ENCODE measurements at places on chromosomes 1 and 21.

DNA sequence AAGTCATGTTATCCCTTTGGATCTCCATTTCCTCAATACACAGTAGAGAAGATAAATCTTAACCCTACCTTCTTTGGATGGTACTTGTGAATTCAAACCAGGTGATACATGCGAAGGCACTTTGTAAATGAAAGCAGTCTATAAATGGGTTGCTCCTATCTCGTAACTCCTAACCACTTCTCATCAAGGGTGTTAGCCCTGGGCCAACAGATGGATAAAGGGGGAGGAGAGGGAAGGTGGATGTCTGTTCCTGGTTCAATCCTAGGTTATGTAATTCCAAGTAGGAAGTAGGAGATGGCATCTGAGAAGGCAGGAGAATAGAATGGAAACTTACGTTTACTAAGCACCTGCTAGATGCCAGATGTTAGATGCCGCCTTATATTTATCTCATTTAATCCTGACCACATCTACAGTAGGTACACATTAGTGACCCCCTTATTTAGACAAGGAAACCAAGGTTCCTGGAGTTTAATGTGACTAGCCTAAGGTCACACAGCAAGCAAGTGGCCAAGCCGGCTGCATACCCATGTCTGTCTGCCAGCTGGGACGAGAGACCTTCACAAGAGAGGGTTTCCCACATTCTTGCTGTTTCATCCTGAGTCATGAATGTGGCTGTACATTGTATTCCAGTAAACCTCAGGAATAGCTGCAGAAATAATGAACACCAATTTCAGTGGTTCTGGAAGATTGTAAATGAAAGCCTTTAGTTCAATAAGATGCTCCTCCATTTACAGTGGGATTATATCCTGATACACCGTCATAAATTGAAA is 47.7 kb downstream of the ELAVL4 start:
- no peak for DNase-seq

DNA sequence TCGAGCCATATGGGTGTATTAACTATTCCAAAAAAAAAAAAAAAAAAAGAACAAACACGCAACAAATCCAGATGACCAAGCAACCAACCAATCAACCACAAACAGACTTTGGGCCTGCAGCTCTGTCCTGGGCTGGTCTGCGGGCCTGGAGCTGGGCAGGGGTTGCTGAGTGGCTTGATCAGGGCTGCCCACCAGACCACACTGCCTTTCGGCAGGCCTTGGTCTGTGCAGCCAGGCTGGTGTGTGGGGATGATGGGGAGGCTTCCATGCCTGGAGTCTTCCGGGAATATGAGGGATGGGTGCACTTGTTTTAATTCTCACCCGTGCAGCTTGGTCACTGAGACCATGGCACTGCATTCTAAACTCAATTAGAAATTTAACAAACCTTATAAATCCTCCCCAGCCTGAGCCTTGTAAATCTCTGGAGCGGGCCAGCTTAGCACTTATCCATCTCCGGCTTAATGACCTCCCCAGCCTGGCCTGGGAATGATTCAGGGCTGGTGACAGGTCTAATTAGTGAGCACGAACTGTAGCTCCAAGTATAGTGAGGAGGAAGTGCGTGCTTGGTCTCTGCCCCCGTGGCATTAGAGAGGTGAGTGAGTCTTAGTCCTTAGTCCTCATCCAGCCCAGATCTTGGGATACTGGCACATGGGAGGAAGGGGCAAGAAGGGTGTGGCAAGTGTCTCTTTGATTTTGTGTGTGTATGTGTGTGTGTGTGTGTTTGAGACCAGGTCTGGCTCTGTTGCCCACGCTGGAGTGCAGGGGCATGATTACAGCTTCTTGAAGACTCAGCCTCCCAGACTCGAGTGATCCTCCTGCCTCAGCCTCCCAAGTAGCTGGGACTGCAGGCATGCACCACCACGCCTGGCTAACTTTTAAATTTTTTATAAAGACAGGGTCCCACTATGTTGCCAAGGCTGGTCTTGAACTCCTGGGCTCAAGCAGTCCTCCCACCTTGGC is 74.6 kb upstream of the CSF3R start:
- peak; percentile 34 for DNase-seq

DNA sequence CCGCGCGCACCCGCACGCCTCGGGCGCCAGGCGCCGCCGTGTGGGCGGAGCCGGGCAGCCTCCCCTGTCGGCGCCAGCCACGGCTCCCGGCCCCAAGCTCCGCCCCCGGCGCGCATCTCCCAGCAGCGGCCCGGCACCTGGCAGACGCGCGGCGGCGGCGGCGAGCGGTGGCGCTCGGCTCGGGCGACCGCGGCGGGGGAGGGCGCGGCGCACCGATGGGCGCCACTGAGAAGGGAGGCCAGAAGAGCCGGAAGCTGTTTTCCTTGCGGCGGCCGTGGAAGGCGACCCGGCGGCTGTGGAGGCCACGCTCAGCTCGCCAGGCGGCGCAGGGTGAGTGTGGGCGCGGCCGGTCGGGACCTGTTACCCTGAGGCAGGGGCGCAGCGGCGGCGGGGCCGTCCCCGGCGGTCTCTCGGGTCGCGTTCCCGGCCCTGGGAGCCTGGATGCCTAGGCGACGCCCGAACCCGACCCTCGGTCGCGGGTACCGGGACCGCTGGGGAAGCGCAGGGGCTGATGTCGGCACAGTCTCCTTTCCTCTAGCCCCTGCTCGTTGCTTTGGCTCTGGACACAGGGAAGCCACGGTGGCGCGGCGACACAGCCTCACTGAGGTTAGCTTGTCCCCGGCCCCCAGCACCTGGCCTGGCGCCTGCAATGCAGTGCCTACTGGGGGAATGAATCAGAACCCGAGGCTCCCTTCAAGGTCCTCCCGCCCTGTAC is 54.9 kb upstream of the DNAJC6 start:
- DNase-seq = peak; percentile 81

DNA sequence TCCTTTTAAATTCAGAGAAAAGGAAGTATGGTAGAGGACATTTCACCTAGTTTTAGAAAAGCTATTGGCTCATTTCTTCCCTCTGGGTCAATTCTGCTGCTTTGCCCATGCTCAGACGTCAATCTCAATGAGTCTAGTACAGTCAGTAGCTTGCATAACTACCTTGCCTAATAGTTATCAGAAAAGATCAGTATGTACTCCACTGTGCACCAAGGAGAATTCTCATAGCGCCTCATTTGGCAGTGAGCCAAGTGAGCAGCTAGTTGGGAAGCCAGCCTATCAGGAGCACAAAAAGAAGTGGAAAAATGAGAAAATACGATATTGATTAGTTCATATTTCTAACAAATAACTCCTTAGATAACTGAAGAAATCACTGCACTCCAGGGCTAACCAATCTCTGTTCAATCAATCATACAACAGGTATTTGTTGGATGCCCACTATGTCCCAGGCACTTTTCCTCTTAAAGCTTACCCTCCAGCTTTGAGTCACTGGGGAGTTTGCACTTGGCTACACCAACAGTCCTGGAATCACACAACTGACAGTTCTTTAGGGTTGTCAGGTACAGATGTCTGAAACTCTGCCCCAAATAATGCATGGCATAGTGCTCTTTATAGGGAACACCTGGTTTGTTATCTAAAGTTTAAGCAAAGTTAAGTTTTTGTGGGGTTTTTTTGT is 50.2 kb downstream of the PRDX6 start:
- DNase-seq = peak; percentile 50

DNA sequence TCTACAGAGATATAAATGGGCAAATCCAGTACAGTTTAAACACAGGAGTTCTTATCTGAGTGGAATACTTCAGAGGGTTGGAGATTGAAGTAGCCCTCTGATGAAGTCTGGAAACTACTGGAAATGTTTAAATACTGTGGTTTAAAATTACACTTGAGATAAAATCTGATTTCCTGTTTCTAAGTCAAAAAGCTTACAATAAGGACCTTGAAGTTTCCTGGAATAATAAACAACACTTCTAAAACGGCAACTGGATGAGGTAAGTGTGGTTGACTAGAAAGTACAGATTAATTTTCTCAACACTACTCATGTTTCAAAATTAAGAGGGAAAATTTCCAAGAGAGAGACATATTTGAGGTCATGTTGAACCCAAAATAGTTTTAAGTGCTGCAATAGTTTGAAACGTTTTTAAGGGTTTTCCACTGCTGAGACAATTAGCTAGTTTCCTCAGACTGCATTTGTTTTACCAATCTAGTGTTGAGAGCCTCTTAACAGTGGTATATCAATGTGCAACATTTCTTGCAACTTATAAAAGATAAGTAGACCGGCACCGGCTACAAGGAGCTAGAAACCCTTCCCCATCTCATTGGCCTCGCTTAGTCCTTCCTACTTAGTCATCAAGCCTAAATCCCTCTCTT is 27.4 kb downstream of the KCNA3 start:
- DNase-seq = no peak

GRCh38 chr1:167936930-167937708 is at the start of gene MPC2:
TSS of gene MPC2 (minus strand) at chr1:167937072. CDS start at chr1:167935841, 1,231 bp downstream.
- peak; percentile 73 for DNase-seq

GRCh38 chr1:231983588-231984193 is 357.1 kb downstream of the DISC1 start:
- DNase-seq = no peak

GRCh38 chr1:19311503-19311930 is 427 bp downstream of the AKR7A2 start:
- DNase-seq = peak; percentile 66
